ENCODE measurements at places on chromosomes 2 and 18. TPM values are rescaled to one million over a fixed set of nuclear protein-coding genes. Genes with fewer than 3 reads are reported as not detected.

DNA sequence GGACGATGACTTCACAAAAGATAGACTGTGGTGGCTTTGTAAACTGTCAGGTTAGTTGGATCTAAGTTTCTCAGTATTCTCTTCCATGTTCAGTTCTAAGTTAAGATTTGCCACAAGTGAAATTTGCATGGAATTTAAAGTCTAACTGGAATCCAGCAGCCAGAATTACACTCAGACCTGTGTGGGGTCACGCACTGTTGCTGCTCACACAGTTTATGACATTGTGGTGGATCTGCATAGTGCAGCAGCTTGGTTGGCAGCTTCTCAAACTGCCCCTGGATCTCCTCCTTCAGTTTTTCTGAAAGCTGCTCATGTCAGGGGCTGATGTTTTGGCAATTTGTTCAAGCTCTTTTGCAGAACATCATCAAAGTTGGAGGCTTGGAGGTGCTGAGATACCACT, 228.1 kb upstream of the KCNJ3 start:
- no peaks in the 10 kb centered on the region for H3K4me1 ChIP-seq
- no peaks in the 10 kb centered on the region for H3K36me3 ChIP-seq
- no peaks in the 10 kb centered on the region for H3K27me3 ChIP-seq
- no peak overlapping the region for H3K4me3 ChIP-seq
- H3K27ac ChIP-seq, result no peak overlapping the region

GRCh38 chr2:162838136-162838497, 450 bp downstream of the KCNH7 start:
- H3K4me3 ChIP-seq, result peak overlapping the region; percentile 98
- peaks cover 7% of the 10 kb centered on the region for H3K36me3 ChIP-seq
- peaks cover 27% of the 10 kb centered on the region for H3K4me1 ChIP-seq
- no peaks in the 10 kb centered on the region for H3K27me3 ChIP-seq
- no peak for DNase-seq

- H3K4me3 ChIP-seq, result no peak overlapping the region
- no peak overlapping the region for H3K27ac ChIP-seq
- peaks cover 1% of the 10 kb centered on the region for H3K36me3 ChIP-seq
- H3K4me1 ChIP-seq, result peaks cover 3% of the 10 kb centered on the region
Observed at GRCh38 chr2:55120634-55121359, 70.5 kb upstream of the RTN4 start.

- H3K4me3 ChIP-seq, result no peak overlapping the region
- H3K4me1 ChIP-seq, result no peaks in the 10 kb centered on the region
- no peak for DNase-seq
- no peak overlapping the region for H3K27ac ChIP-seq
- no peaks in the 10 kb centered on the region for H3K36me3 ChIP-seq
Observed at GRCh38 chr2:176234156-176234555, 35.1 kb upstream of the MTX2 start.

THSD7B gene
- 10.3 TPM for total RNA-seq

Measured in progenitor cell of endocrine pancreas (in vitro differentiated cells).